ENCODE measurements at places on chromosomes 6 and 20. TPM values are rescaled to one million over a fixed set of nuclear protein-coding genes. Genes with fewer than 3 reads are reported as not detected.

Gene FNDC11
- 0.25 TPM for total RNA-seq

Gene JPH2
- total RNA-seq, result under 0.01 TPM

Gene ZNF341
- total RNA-seq, result 0.90 TPM

Gene RAMACL
- total RNA-seq, result 2.4 TPM

Gene USP49
- 2.7 TPM for total RNA-seq

Gene RUNX2
- 0.74 TPM for total RNA-seq

Gene SMAP1
- 32.4 TPM for total RNA-seq

Gene GJA10
- not detected for total RNA-seq

Gene KCNQ5
- total RNA-seq, result 2.6 TPM

Gene PIM1
- total RNA-seq, result 19.3 TPM

Gene MTO1
- total RNA-seq, result 33.5 TPM

Gene CRISP3
- total RNA-seq, result not detected

Gene B4GALT5
- 33.0 TPM for total RNA-seq

Gene TRIM40
- total RNA-seq, result not detected

Gene NOX3
- total RNA-seq, result not detected

Gene PGC
- not detected for total RNA-seq

Gene HLA-DRA
- 0.45 TPM for total RNA-seq

Gene ZFAND3
- 31.3 TPM for total RNA-seq

Gene PDYN
- total RNA-seq, result not detected

Gene PHACTR1
- total RNA-seq, result 0.49 TPM

Gene ME1
- 17.0 TPM for total RNA-seq

Gene SDCBP2
- total RNA-seq, result 2.3 TPM

Gene DDX43
- 0.99 TPM for total RNA-seq

Gene CYP39A1
- total RNA-seq, result 4.7 TPM

Gene PGM3
- 30.9 TPM for total RNA-seq

Gene CEP57L1
- 27.1 TPM for total RNA-seq

Gene SLC17A1
- not detected for total RNA-seq

Gene PNPLA1
- not detected for total RNA-seq

Gene ZSCAN9
- total RNA-seq, result 10.8 TPM
